T follicular helper cell (primary cell): ENCODE measurements at places on chromosomes 11 and 22.

DNA sequence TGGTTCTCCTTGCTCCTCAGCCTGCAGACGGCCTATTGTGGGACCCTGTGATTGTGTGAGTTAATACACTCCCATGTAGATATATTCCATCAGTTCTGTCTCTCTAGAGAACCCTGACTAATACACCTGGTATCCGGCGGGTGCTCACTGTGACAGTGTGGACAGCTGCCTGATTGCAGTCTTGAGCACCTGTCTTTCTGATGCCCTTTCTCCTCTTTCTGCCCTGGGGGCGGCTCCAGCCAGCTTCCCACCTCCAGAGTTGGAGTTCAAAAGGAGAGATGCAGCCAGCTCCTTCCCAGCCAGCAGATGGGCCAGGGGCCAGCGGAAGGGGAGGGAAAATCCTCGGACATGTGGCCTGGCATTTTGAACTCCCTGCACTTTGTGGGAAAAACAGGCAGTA is 15.0 kb downstream of the SMIM38 start:
- DNase-seq, result no peak

GRCh38 chr11:122516686-122517085 is 138.8 kb upstream of the UBASH3B start:
- DNase-seq, result no peak

- no peak for DNase-seq
Observed at GRCh38 chr11:12123273-12123672, 12.9 kb downstream of the MICAL2 start.

GRCh38 chr11:65834202-65834601 is 439 bp downstream of the SNX32 start:
- DNase-seq, result no peak

DNA sequence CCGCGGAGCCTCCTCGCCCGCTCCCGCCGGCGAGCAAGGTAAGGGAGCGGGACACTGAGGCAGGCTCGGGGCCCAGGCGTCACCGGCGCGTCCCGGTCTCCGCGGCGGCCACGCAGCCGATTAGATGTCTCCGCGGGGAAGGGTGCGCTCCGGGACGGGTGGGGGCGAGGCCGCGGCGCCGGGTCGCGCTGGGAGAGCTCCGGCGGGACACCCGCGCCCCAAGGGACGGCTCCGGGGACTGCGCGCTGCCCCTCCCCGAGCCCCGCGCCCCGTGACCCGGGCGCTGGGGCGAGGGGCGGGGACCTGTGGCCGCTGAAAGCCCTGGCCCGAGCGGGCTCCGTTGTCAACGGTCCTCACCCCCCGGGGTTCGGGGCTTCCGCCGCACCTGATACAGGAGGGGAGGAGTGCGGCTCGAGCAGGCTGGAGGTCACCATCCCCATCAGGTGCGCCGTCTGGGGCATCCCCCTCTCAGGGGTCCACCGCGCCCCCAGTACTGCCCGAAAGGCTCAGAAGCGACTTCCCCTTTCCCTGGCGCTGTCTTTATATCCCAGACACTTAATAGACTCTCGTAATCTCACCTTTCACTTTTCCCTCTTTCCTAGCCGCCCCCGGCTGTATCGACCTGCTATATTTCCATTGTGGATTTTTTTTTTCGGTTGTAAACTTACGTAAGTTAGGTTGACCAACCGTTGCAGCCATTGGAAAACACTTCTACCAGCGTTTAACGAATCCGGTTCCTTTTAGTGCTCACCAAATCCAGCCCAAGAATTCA is 573 bp downstream of the PPFIA1 start:
- DNase-seq, result peak; percentile 33

GRCh38 chr11:108340973-108341372 is 118.1 kb downstream of the ATM start:
- no peak for DNase-seq

- DNase-seq, result no peak
Observed at GRCh38 chr11:7688238-7688826, 15.0 kb upstream of the CYB5R2 start.

- no peak for DNase-seq
Observed at GRCh38 chr22:25362883-25363240, 143.4 kb downstream of the CRYBB2 start.

DNA sequence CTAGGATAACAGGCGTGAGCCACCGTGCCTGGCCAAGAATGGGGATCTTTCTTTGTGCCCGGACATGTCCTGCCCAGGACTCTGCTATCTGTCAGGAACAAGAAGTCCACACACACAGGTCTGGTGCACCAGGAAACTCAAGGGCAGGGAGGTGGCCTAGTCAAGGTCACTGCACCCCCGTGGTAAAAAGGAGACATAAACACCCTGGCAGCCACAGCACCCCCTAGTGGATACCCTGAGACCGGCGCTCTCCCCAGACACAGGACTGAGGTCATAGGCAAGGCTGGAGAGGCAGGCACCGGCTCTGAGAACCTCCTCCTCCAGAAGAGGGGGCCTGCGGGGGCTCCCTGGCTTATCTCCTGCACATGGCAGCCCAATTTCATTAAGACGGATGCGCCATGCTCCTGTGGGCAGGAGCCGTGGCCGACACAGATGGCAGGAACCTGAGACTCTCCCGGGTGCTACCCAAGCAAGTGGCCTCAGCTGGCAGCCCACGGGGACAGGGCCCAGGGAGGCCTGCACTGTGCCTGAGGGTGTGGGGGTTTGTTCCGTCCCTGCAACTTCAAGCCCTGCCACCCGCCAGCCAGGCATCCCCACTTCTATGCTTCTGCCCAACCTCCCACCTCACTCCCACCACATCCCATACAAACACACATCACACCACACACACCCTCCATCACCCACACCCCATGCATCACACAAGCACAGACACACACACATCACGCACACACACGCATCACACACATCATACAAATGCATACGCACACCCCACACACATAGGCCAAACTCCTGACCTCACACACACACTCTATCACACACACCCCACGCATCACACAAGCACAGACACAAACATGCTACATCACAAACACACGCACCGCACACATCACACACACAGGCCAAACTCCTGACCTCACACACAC is 19.6 kb downstream of the MACROD1 start:
- DNase-seq, result peak; percentile 44

GRCh38 chr11:13040969-13041561 is 31.9 kb downstream of the RASSF10 start:
- DNase-seq, result no peak

GRCh38 chr11:108037636-108038035 is 28.9 kb downstream of the CUL5 start:
- no peak for DNase-seq

- no peak for DNase-seq
Observed at GRCh38 chr11:7603031-7603781, 70.1 kb downstream of the CYB5R2 start.

DNA sequence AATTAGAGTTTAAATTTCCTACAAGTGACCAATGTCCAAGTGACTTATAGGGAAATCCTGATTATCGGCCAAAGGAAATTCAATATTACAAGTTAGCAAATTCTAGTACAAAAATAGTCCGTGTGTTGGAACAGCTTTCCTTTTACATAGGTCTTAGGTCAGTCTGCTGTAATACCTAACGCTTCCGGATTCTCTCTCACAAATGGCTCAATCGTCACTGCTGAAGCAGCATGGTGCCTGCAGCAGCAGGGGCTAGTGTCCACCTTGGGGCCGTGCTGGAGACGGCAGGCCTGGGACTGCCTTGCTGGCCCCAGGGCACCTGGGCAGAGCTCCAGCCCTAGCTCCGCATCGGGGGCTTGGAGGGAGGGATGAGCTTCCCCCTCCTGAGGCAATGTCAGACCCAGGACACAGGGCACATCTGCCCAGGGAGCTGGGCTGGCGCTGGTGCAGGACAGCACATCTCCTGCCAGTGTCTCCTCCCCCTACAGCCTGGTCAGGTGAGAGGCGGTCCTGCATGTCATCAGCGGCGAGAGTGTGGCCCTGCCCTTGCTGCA is 39.4 kb upstream of the CLTCL1 start:
- no peak for DNase-seq

- no peak for DNase-seq
Observed at GRCh38 chr11:88475991-88476418, 138.5 kb upstream of the CTSC start.

DNA sequence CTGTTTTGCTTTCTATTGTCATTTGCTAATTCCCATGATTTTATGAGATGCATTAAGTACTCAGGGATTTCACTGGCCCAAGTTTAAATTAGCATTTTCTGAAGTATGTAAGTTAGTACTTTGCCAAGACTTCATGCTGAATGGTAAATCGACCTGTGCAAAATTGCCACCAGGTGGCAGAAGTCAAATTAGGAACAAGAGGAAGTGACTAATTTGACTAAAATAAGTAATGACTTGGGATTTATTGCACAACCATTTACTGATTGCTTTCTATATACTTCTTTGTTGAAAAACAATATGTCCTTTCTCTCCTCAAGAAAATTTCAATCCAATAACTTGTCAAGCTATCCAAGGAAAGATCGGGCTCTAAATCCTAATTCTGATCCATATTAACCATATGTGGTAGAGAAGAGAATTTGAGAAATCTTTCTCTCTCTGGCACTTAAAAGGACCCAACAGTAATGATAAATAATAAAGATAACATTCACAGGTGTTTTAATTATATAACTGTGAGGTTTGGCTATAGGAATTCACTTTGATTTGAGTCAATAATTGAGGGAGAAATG is 253.7 kb upstream of the CHORDC1 start:
- DNase-seq, result no peak

GRCh38 chr11:93238956-93239355 is 41.2 kb upstream of the SLC36A4 start:
- DNase-seq, result no peak

- DNase-seq, result no peak
Observed at GRCh38 chr11:65718964-65719492, 1.6 kb downstream of the RNASEH2C start.

GRCh38 chr22:36659762-36660509 is 43.6 kb downstream of the CACNG2 start:
- no peak for DNase-seq

DNA sequence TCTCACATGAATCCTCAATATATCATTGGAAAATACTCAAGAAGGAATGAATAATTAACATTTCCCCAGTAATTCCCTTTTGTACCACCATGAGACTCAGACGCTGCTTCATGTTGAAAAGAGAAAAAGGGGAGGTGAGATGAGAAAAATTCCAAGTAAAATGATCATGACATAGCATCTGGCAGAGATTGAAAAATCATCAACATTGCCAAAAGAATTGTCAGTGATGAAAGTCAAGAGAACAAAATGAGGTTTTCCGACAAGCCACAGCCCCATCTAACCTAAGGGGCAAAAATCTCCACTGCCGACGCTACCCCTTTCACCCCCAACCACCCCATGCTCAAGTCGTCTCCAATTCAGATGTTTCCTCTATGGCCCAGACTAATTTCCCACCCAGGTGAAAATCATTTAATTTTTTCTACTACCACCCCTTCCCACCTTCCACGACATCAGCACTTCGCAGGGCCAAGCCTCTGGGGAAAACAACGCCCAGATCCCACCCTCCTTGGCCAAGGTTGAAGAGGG is 1.2 kb downstream of the RAB6A start:
- no peak for DNase-seq

DNA sequence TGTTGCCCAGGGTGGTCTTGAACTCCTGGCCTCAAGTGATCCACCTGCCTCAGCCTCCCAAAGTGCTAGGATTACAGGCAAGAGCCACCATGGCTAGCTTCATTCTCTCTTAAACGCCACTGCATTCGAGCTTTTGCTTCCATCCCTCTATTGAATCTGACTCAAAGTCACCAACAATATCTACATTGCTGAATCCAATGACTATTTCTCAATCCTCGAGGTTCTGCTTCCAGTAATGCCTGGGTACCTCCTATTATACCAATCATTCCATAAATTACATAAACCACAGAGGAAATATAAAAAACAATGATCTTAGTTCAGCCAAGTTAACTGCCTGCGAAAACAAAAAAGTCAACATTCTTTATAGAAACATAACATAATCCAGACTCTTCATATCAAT is 11.9 kb upstream of the NXF1 start:
- DNase-seq, result no peak

GRCh38 chr22:49788504-49788903 is 39.2 kb downstream of the BRD1 start:
- DNase-seq, result no peak

DNA sequence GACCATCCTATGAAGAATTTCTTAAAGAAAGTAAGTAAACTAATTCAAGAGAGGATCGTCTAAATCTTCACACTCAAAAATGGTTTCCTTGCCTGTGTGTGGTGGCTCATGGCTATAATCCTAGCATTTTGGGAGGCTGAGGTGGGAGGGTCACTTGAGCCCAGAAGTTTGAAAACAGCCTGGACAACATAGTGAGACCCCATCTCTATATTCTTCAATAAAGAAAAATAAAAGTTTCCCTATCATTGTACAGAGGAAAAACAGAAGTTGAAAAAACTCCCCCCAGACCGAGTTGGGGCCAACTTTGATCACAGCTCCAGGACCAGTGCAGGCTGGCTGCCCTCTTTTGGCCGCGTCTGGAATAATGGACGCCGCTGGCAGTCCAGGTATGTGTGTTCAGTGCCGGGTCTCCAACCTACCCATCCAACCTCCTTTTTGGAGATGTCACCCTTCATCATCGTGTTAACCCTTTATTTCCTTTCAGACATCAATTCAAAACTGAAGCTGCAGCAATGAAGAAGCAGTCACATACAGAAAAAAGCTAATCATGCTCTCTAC is 3.0 kb downstream of the RPS25 start:
- DNase-seq, result no peak

DNA sequence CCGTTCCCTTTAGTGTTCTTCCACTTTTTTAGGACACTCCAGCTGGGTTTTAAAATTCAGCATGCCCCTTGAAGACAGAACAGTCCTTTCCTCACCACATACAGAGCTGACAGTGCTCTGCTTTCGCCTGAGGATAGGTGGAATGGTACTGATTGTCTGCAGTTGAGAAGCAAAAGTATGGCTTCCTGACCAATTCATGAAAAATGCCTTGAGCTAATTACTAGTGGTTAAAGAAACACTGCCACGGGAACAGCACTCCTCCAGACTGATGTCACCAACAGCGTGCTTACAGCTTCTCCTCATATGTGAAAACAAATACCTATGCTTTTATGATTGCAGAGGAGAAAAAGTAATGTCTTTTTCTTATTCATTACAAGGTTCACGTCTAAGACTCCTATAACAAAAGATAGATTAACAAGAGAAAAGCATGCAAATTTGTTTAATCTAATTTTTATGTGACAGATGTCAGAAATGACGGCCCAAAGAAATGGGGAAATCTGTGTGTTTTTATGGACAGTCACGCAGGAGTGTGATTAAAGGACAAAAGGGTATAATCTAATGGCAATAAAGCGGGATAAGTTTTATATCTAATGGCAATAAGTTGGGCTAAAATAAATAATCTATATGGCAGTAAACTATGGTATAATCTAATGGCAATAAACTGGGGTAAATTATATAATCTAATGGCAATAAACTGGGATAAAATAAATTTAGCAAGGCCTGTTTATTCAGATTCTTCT is 123.4 kb upstream of the ARHGAP42 start:
- DNase-seq, result no peak

DNA sequence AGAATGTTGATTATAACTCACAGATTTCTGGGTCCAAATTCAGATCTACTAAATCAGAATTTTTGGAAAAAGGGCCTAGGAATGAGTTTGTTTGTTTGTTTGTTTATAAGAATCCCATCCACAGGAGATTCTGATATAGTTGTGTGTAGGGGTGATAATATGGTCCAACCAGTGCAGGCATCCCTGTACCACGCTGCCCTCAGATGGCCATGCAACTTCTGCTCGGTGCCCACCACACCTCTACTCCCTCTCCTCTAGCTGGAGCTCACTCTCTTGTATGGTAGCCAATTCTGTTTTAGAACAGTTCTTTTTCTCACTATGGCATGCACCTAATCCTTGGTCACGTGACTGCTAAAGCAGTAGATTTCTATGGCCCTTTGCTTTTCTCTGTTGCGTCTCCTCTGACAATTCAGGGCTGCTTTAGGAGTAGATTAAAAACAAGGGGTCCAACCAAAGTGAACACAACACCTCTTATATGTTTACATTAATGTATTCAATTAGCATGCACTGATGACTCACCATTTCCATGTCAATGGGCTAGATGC is 103.3 kb upstream of the KCNA4 start:
- DNase-seq, result no peak
